Purkinje cell (primary cell): ENCODE measurements at places on chromosomes 16 and 17. TPM values are rescaled to one million over a fixed set of nuclear protein-coding genes. Genes with fewer than 3 reads are reported as not detected.

The SALL1 gene
- not detected in 2 replicates for polyA plus RNA-seq

The OR1A1 gene
- 0.08 TPM in 1 of 2 replicates, not detected in the other for polyA plus RNA-seq

The CHCT1 gene
- polyA plus RNA-seq: not detected in 2 replicates

The SDR42E2 gene
- not detected in 2 replicates for polyA plus RNA-seq

The OR4D1 gene
- polyA plus RNA-seq: 0.48 TPM in 1 of 2 replicates, not detected in the other

The HBA2 gene
- polyA plus RNA-seq: 1.9 and 48.0 TPM in 2 replicates

The CSH2 gene
- polyA plus RNA-seq: not detected in 2 replicates

The HES7 gene
- polyA plus RNA-seq: not detected in 2 replicates

The ZFPM1 gene
- 0.11 TPM in 1 of 2 replicates, not detected in the other for polyA plus RNA-seq

The PRSS33 gene
- not detected in 2 replicates for polyA plus RNA-seq

The FBXL19 gene
- polyA plus RNA-seq: 0.52 TPM in 1 of 2 replicates, not detected in the other

The CCL3 gene
- polyA plus RNA-seq: not detected in 2 replicates

The DNAAF8 gene
- 0.27 TPM in 1 of 2 replicates, not detected in the other for polyA plus RNA-seq

The KIAA0753 gene
- polyA plus RNA-seq: 6.8 and 11.4 TPM in 2 replicates

The KRTAP2-3 gene
- polyA plus RNA-seq: not detected in 2 replicates

The JUP gene
- polyA plus RNA-seq: 0.70 and 1.6 TPM in 2 replicates

The RNU2-1 gene
- not detected in 2 replicates for polyA plus RNA-seq

The ARHGDIG gene
- polyA plus RNA-seq: 2.6 and 15.2 TPM in 2 replicates

The KRTAP2-1 gene
- polyA plus RNA-seq: not detected in 2 replicates
